ENCODE measurements at places on chromosomes 3 and 15.
A peak's percentile ranks its signal among the peaks of the same experiment; 100 is the strongest.

DNA sequence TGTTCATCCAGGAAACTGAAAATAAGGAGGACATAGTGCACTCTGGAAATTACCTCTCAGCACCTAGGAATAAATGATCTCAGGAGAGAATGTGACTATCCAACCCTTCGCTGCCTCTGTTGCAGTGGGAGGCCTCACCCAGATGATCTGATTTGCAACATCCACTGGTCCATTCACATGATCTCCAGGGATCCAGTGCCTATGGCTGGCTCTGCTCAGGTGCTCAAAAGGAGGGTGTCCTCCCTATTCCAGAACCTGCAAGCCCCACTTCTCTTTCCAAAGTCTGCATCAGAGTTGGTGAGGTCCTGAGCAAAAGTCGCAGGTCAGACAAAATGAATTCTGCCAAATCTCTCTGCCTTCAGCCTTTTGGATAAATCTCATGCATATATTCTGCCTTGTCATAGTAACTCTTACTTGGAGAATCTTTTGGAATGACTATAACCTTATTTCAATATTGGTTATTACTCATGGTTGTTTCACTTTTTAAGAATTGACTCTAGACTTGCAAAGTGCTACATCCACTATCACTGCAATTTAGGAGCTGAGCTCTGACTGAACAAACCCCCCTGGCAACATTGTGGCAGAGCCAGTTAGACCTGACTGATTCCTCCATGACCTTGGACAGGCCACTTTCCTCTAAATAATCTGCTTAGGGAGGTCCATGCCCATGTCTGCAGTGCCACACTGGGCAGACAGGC lies 295.1 kb downstream of the EPHB1 start:
- DNase-seq: no peak

- no peak for DNase-seq
Observed at GRCh38 chr3:16364323-16364722, 99.3 kb downstream of the OXNAD1 start.

DNA sequence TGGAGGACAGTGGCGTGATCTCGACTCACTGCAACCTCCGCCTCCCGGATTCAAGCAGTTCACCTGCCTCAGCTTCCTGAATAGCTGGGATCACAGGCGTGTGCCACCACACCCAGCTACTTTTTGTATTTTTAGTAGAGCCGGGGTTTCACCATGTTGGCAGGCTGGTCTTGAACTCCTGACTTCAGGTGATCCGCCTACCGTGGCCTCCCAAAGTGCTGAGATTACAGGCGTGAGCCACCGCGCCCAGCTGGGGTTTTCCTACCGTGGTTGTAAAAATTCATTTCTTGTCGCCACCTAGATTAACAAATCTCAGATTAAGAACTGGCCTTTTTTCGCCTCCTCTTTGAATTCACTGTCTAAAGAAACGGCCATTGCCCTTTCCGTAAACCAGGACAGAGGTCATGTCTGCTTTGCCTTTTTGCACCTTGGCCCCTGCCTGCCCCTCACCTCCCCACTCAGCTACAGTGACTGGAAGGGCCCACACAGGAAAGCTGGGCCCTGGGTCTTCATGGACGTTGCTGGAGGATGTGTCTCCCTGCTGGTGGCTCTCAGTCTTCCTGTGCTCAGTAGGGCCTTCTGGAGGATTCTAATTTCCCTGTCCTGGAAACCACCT lies 17.2 kb downstream of the ZNF710 start:
- DNase-seq: no peak

GRCh38 chr3:36941162-36941561 lies 3.7 kb downstream of the TRANK1 start:
- no peak for DNase-seq

- DNase-seq: no peak
Observed at GRCh38 chr3:193729088-193729465, 136.1 kb downstream of the OPA1 start.

- no peak for DNase-seq
Observed at GRCh38 chr3:88573472-88573871, 423.7 kb downstream of the C3orf38 start.

DNA sequence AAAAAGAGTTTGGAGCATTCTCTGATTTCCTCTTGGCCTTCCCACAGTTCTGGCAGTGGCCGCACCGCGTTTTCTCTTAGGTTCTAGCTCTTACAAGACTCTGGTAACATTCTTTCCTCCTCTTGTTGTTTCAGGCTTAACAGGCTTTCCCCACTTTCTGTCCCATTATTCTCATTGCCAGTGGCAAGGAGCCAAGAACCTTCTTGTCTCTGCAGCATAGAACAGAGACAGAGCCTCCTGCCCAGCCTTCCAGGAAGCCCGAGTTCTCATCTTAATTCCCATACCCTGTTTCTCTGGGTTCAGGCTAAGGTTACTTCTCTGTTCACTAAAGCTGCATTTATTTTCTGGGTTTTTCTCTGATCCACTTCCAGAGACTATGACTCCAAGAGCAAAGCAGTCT lies 61.1 kb downstream of the DUT start:
- DNase-seq: no peak

- no peak for DNase-seq
Observed at GRCh38 chr3:127439621-127440020, 150.9 kb downstream of the TPRA1 start.

GRCh38 chr3:16174026-16174355 lies 489 bp upstream of the GALNT15 start:
- no peak for DNase-seq

GRCh38 chr3:166902374-166902773 lies 477.7 kb downstream of the ZBBX start:
- DNase-seq: peak; percentile 38

DNA sequence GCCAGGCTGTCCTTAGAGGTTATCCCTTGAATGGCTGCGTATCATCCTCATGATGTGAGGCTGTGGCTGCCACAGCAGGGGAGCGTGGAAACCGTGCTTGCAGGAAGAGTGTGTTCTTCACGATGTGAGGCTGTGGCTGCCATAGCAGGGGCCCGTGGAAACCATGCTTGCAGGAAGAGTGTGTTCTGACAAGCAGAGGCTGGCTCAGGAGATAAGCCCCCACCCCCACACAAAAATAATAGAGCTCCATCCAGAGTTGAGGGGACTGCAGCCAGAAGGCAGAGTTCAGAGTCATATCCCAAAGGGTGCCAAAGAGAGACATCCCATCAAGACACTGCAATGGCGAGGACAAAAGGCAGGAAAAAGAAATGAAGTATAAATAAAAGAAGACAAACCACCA lies 22.6 kb upstream of the BDH1 start:
- DNase-seq: no peak

DNA sequence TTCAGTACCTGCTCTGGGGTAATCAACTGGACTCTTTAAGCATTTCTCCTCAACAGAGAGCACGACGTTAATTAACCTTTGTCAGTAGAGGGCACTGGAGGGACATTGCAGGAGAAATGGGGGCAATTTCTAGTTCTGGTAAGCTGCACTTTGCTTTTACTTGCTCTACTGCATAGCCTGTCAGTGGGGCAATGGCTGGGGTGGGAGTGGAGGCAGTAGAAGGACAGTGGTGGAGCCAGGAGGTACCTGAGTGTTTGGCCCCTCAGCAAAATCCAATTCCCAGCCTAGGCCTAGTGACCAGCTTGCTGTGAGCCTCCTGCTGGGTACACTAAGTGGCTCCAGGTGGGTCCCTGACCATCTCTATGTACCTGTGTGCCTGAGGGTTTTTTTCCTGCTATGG lies 18.3 kb upstream of the MED12L start:
- DNase-seq: peak; percentile 32

DNA sequence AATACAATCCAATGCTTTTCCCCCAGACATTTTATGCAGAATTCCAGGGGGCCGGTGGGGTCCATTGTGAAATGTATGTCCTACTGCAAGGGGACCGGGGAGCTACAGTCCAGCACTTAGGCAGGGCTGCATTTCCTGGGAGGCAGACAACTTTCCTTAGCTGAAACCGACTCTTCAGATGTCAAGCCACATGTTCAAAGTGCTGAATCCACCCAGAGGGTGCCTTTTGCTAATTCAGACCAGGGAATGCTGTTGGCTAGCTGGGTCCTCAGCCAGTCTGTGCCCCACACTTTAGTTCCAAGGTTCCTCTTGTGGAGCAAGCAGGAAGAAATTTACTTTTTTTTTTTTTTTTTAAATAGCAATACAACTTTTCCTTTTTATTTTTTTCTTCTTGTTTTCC lies 219.5 kb upstream of the LRTM1 start:
- no peak for DNase-seq

- DNase-seq: no peak
Observed at GRCh38 chr15:85832394-85832793, 37.7 kb upstream of the KLHL25 start.

GRCh38 chr15:66778314-66778665 lies 76.3 kb downstream of the SMAD6 start:
- no peak for DNase-seq

GRCh38 chr3:168888781-168889180 lies 774.7 kb downstream of the MECOM start:
- peak; percentile 35 for DNase-seq

DNA sequence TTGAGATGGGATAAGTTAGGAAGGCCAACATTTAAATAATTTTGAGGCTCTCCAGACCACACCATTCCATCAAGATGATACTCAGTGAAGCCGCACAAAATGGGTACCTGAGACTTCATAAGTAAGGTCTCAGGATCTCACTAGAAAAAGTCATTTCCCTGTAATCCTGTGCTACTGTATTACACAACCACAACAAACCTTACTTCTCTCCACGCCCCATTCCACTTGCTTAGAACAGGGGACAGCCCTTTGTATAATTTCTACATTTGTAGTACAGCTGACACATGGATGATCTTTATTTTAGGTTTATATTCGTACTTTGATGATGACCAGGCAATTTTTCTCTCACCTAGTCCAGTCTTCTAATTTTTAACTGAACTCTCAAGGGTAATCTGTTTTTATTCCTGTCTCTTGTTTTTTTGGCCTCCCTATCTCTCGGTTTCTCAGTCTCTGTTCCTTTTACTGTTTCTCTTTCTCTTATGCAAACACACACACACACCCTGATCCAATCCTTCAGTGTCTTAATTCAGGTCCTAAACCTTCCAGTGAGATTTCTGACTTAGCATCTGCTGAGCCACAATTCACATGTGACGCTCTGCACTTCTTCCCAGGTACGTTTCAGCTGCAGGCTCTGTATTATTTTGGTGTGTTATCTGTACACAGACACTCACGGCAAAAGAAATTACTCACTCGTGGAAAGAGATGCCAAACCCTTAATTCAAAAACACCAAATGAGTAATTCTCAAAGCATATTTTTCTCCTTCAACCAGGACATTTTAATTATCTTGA lies 223.2 kb upstream of the THBS1 start:
- no peak for DNase-seq

DNA sequence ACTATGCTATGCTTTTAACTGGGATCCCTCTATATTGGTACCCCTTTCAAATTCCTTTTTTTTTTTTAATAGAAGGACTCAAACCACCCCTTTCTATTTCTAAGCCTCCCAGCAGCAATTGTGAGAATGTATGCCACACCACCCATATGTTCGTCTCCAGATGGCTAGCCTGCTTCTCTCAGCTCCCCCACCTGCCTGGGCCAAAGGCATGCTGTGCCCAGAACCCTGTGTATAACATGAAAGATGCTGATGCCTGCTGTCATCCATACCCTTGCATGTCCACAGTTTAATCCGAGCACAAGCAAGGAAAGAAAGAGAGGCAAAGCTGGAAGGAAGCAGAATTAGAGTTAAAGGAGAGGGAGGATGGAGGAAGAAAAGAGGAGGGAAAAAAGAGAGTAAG lies 159.5 kb upstream of the CNTN6 start:
- no peak for DNase-seq

- no peak for DNase-seq
Observed at GRCh38 chr15:67025719-67026609, 39.4 kb upstream of the SMAD3 start.

DNA sequence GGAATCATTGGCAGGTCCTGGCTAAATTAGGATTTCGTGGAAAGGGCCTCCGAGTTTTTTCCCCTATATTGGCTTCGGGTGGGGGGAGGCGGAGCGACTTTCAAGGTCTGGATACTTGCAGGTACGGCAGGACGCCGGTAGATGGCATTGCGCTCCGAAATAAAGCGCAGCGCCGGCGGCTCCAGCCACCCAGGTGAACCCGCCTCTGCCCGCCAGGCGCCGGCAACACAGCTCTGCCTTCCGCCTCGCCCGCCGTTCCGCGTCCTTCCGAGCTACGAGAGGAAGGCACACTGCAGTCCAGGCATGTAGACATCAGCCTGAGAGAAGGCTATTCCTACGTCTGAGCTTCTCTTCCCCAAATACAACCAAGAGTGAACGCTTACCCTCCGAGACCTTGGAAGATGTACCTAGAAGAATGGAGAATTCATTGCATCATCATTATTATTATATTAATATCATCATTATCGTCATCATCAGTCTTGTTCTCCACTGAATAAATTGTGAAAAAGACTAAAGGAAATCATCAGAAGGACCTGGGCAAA lies 514.1 kb downstream of the MECOM start:
- peak; percentile 87 for DNase-seq

DNA sequence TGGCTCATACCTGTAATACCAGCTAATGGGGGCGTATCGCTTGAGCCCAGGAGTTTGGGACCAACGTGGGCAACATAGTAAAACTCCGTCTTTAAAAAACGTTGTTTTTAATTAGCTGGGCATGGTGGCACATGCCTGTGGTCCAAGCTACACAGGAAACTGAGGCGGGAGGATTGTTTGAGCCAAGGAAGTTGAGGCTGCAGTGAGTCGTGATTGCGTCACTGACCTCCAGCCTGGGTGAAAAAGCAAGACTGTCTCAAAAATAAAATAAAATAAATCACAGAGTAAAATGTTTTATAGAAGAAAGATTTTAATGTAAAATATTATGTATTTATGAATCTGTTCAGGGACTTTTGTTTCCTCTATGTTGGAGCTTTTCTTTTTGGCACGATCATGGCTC lies 15.3 kb upstream of the STRIT1 start:
- no peak for DNase-seq

GRCh38 chr3:158571969-158572765 lies 1.2 kb downstream of the MLF1 start:
- no peak for DNase-seq

DNA sequence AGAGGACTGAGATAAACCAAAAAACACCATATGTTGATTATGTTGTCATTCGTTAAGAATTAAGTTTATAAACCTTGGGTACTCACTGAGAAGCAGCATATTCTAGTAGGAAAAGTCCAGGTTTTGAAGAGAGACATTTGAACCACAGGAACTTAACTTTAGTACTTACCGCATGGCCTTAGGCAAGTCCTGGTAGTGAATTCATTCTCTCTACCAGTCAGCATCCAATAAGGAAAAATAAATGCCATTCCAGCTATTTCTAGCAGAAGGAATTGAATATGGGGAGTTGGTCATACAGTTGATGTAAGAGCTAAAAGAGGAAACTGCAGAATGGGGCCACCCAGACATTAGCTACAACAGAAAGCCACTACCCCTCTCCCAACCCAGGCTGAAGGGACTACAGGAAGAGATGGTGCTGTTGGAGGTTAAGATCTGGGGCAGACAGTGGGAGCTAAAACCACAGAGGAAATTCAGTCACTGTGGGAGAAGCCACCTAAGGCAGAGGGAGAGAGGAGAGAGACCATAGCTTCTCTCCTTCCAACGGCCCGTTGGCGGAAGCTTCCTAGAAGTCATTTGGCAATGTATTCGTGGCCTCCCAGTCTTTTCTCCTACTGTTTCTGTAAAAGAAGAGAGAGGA lies 133.8 kb upstream of the RARB start:
- no peak for DNase-seq

Data from RKO (cell line).